ENCODE measurements at places on chromosomes 5 and 9.

GRCh38 chr9:126394802-126395201, 68.2 kb downstream of the MVB12B start:
- no peak for DNase-seq

GRCh38 chr9:131887680-131888079, 147.8 kb upstream of the RAPGEF1 start:
- no peak for DNase-seq

DNA sequence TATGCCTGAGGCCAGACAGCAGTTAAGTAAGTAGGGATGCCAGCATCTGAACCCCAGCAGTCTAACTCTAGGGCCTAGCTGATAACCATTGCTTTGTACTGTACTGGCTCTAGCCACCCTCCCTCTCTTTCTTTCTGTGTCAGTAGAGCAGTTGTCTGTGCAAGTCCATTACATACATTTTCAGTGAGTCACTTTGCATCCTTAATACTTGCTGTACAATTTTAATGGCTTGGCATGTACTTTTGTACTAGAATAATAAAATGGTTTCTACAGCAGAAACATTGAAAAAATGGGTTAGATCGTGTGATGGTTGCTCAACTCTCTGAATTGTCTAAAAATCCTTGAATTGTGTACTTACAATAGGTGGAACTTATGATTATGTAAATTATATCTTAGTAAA, 1.5 kb upstream of the TTC39B start:
- DNase-seq, result no peak

DNA sequence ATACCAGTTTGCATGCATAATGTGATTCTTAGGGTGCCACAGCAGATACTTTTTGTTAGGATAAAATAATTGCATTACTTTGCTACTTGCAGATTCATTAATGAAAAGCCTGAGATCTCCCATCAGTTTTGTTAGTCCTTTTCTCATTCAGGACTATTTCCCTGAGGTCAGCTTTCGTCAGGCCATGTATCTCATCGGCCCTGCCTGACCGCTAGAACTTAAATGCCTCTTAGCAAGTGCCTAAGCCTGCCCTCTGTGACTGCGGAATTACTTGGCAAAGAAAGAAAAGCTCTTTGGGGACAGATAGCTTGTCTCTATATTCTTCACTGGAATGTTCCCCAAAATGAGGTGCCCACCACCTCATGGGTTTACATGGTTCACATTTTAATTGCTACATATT, 147.8 kb downstream of the KCTD16 start:
- no peak for DNase-seq

DNA sequence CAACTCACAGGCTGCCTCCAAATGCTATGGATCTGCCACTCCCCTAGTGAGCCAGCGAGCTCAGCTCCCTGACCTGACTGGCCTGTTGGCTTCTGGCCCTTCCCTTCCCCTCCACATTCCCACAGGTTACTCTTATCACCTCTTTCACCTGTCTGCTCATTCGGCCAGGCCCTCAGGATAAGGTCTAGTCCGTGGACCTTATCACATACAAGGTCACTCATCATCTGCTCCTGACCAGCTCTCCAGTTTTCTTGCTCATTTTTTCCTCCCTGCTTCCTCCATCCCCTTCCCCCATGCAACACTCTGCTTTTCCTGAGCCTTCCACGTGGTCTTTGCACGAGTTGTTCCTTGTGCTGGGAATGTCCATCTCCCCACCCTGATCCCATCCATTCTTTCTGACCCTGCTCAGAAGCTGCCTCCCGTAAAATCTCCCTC, 25.9 kb upstream of the NDST1 start:
- DNase-seq, result no peak

DNA sequence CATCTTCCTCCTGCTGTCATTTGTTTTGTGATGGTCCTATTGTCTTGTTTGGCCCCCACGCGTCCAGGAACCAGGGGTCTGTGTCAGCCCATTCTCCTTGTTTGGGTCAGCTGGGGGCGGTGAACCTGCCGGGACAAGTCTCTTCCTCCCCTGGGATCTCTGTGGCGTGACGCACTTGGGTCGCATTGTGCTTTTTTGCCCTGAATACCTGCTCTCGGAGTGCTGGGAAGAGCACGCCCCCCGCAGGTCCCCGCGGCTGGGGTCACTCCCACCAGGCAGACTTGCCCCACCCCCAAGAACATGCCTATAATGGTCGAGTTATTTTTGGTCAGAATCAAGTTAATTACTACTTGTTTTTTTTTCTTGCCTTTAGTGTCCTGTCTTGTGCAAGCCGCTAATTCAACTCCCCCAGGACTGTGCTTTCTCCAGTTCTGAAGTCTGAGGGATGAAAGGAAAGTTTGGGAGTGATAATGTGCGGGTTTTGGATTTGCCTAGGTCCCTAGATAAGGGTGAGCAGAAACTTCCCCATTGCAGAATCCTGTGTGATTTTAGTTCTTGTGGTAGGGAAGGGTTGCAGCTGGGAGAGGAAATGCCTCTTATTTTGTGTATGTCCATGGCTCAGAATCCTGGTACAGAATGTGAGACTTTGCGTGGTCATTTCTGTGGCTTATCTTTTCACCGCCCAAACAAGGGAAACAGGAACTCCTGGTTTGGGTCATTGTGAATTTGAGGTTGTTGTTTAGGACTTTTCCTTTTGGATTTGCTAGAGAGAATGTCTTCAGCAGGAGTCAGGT, 789 bp downstream of the ACER2 start:
- DNase-seq, result no peak

GRCh38 chr5:40227931-40228330, 451.8 kb upstream of the PTGER4 start:
- DNase-seq, result no peak

- DNase-seq, result no peak
These were observed at the start of gene PCDHA6 for GRCh38 chr5:140827704-140828361. TSS of gene PCDHA6 (plus strand) at chr5:140827960. CDS start at chr5:140828092, 132 bp downstream.

- DNase-seq, result no peak
These were observed 217.9 kb downstream of the BNC2 start for GRCh38 chr9:16652582-16652981.

GRCh38 chr5:168659286-168659847, 80.2 kb upstream of the PANK3 start:
- DNase-seq, result no peak

- DNase-seq, result no peak
These were observed 50.4 kb upstream of the PRR16 start for GRCh38 chr5:120413686-120414085.

- DNase-seq, result no peak
These were observed 154.3 kb downstream of the C5orf15 start for GRCh38 chr5:133814152-133814551.

- no peak for DNase-seq
These were observed 1118.6 kb upstream of the DMAC1 start for GRCh38 chr9:8917956-8918739.

DNA sequence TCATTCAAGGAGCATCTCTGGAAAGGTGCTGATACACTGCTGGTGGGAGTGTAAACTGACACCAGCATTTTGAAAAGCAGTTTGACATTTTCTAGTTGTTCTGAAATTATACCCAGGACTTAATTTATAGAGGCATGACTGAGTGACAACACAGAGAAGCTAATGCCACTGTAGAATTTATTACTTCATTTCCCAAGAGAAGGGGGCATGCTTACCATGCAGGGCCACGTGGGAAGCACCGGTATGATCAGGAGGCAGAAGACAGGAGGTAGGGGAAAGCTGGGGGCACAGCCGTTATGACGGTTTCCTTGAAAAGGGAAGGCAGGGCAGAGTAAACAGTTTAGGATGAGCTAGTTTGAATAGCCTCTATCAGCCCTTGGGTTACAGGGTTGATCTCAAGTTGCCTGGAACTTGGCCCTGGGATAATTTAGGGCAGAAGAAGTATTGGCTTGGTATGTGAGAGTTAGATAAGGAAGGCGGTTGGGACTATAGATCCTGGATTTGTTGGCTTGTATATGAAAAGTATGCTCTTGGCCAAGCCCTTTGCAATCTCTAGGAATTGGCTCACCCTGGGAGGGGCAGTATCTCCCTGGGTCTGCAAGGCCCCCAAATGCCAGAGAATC, 305.7 kb downstream of the ENC1 start:
- DNase-seq, result no peak

DNA sequence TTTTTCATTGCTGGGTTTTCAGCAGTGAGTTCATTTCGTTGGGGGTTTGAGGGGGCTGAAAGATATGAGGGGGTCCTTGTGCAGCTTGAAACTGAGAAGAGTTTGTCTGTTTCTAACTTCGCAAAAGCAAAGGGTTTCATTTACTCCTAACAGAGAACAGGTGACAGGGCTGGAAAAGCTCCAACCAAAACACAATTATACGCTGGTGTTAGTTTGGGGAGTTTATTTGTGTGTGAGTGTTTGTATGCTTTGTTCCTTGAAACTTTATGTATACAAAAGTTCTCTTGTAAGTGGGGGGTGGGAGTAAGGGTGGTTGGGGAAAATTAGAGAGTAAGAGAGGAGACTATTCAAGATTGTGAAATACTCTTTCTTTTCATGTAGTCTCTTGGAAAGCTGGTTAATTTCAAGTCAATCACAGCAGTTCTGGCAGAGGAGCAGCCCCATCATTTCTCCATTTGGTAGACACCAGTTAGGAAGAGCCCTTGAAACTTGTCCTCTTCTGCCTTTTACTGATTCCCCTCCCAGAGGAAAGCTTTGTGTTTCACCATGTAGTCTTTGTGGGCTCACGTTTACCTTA, 881 bp downstream of the TNFAIP8 start:
- no peak for DNase-seq

GRCh38 chr5:157582731-157583620, 7.4 kb upstream of the ADAM19 start:
- no peak for DNase-seq

DNA sequence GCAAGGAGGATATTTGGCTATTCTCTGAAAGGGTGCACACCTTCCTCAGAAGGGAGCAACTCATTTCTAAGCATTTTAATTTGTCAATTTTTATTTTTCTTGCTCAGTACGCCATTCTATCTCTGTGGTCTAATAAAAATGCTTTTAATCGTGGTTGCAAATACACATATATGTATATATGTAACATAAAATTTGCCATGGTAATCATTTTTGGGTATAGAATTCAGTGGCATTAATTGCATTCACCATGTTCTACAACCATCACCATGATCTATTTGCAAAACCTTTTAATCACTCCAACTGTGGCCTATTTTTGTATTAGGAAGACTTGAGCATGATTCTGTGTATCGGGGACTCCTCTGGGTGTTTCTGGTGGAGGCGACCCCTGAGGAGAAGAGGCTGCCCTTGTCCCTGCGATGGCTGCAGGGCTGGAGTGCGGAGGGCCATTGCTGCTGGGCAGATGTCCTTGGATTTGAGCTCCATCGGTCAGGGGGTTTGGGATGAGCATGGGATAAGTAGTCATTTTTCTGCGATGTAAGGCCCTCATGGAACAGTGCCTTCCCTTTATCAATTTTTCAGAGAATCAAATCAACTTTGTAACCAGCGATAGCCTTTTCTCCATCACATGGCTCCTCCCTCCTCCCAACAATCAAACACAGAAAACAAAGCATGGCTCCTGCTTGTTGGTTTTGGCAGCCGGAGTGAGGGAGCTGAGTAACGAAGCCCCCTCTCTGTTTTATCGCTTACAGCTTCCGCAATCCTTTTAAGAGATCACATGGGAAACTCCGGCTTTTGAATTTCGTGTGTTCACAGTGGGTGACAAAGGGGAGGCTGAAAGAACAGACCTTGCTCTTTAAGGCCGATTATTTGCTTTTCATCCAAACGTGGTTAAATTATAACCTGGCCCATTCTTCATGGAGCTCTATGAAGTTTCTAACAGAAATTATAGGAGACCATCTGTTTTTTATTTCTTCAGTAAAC, 187.3 kb downstream of the TENT4A start:
- no peak for DNase-seq

All from stimulated activated CD4-positive, alpha-beta T cell treated with anti-CD3 and anti-CD28 coated beads, Interleukin-15, amount 100 ng/mL, for 1 hour (primary cell).